ENCODE measurements at places on chromosomes 12 and 14.

GRCh38 chr14:90535556-90536090 lies 138.8 kb downstream of the CALM1 start:
- DNase-seq: no peak

- no peak for DNase-seq
Observed at GRCh38 chr12:53476769-53477209, 22.5 kb downstream of the MAP3K12 start.

- peak; percentile 85 for DNase-seq
Observed at GRCh38 chr14:24274101-24274543, 2.7 kb upstream of the RABGGTA start.

DNA sequence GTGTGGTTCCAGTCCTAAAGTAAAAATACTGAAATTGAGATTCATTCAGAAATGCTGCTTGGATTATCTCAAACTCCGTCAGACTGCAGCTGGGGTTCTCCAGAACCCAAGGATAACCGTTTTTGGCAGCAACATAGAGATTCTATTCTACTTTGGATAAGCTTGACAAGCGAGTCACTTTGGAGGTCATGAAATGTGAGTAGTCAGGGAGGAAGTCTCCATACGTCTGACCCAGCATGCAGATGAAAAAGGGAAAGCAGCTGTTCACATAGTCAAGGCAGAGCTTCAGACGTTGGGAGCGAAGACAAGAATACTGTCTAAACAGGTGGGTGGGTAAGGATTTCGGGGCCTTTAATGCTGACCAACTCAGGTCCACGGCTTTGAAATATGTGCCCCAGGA lies 14.9 kb upstream of the HSP90B1 start:
- DNase-seq: no peak

DNA sequence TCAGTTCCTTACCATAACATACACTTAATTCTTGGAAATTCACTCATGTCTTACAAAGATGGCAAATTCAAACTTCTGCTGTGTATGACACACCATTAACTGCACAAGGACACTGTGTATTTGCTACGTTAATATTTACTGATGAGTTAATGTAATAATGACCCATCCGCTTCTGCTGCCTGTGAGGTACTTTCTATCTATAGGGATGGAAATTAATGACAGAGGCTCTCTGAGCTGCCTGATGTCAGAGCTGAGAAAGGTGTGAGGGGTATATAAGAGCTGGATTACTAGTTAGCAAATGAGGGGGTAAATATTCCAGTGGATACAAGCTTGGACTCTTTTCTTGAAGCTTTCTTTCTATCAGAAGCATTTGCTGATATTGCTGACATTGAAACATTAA lies at the start of gene IAPP:
Gene IAPP (plus strand): TSS at position 301 of the 400 bp plus-strand sequence. CDS start 450 bp downstream, outside the sequence.
- DNase-seq: no peak

GRCh38 chr14:104637546-104638003 lies 33.0 kb upstream of the TMEM179 start:
- DNase-seq: no peak

- DNase-seq: no peak
Observed at GRCh38 chr12:68374307-68374982, 42.3 kb upstream of the MDM1 start.

DNA sequence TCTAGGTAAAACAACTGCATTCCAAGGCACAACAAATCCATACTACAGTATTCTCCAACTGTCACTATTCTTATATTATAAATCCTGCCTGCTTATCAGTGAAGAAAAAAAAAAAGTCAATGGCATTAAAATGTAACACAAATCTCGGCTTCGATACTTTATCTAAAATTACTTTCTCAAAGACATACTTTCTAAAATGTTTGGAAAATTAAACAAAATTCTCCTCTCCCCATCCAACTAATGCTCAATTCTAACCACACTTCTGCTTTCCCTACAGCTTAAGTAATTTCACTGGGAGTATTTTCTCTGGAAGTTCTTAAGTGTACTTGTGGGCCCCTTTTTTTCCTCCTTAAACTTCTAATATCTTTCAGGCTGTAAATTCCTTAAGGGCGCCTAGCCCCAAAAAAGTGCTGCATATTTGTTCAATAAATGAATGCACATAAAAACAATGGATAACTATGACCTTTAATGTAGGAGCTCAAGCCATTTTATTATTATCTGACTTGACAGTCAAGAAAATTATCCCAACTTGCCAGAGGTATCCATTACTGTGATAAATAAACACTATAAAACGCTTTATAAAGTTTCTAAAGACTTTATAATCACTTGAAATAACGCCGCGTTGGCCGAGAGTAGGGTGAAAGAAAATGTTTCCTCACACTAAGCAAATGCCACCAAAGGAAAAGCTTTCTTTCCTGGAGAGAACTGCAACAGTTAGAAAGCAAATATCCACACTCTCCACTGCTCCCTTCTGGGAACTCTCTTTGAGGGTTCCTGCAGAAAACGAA lies 977 bp downstream of the HEATR5A start:
- DNase-seq: no peak

GRCh38 chr14:77709412-77709811 lies 1.5 kb downstream of the SLIRP start:
- no peak for DNase-seq

GRCh38 chr12:124278389-124279101 lies 16.3 kb upstream of the RFLNA start:
- no peak for DNase-seq

DNA sequence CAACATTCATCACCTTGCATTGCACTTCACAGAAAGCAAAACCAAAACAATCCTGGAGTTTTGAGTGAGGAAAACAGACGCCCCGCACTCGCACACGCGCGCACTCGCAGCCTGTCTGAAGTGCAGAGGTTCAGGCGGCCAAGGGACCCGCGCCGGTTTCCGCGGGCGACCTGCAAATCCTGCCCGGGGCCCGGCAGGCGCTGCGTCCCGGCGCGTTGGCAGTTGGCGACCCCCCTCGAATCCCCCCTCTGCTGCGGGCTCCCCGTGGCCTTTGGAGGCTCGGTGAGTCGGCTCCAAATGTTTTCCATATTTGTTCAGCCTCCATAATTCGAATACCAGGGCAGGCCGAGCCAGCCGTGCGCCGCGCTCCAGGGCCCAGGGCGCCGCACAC lies at the start of gene SSPN:
Gene SSPN (plus strand): TSS at position 324 of the 391 bp plus-strand sequence. CDS start 100 bp downstream, outside the sequence.
- DNase-seq: peak; percentile 47

GRCh38 chr14:61420326-61420725 lies 98.9 kb downstream of the PRKCH start:
- DNase-seq: no peak

GRCh38 chr14:38127784-38128183 lies 79.9 kb upstream of the SSTR1 start:
- DNase-seq: no peak

Measured in inflammatory macrophage treated with lipopolysaccharide for 1 hour (primary cell).